ENCODE measurements at places on chromosomes 7 and 10.

DNA sequence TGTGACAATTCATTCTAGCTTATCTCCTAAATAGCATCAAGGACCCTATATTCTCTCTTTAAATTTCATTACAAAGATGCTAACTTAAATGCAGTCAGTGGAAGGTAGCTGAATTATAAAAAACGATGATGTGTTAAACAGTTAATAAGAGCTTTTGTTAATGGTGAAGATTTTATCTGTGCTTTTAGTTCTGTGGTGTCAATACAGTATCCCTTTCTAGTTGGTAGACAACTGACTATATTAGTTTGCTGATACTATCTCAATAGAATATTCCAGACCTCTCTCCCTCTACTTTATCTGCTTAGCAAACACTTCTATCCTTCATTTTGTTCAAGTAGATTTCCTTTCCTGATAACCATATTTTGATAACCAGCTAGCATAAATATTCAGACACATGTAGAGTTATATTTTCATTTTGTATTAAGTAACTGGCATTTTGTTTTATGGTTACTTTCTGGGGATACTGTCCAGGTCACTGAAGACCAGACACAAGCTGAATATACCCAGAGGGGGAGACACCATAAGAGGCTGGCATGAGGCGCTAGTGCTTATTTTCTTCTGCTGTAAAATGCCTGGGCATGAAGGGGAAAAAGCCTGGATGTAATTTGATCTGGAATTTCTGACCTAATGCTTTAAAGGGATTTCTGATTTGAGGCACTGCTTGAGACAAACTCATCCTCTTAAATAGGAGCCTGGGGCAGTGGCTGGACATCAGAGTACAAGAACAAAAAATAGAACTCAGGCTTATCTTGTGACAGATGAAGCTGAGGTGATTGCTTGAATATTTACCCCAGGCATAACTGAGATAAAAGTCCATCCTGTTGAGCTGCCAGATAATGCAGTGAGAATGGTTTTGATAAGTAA is 197.5 kb downstream of the MALRD1 start:
- DNase-seq, result no peak

DNA sequence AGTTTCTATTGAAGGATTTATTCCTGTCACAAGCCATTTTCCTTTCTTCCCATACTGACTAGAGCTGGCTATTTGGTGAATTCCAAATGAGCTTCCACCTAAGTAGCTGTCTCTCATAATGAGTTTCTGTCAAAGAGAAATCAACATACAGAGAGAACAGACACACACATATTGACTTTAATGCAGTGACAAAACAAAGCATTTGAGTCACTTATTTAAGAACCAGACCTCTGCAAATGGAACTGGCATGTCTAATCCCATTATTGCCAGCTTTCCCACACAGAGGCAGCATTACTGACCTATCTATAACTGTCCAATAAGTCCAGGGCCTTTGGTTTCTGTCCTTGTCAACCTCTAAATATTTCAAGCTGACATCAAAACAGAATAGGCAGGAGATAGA is 179.3 kb upstream of the CSTF2T start:
- DNase-seq, result no peak

DNA sequence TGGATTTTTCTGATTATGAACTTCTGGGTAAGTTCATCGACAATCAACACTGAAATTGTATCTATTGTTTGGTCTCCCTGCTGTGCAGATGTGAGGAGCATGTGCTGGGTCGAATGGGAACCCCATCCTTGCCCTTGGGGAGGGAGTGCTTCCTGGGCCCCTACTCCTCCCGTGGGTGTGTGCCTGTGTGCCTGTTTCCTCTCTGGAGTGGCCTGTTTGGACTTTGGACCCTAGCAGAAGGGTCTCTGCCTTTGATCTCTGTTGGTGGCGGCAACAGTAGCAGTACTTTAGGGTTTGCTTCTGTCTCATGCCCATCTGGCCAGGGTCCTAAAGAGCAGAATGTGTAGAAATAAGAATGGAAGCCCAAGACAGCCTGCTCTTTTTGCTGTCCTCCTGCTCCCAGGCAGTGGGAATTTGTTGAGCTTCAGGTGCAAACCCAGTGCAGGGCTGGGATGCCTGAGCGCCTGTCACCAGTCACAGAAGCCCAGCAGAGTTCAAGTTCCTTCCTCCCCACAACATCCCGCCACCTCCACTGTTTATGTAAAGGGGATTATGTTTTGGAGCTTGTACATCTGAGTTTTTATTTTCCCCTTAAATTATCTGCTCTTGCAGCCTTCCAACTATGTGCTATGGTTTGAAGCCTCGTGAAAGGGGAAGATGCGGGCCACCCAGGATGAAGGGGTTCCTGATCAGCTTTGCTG is 1.5 kb upstream of the TACR2 start:
- no peak for DNase-seq

DNA sequence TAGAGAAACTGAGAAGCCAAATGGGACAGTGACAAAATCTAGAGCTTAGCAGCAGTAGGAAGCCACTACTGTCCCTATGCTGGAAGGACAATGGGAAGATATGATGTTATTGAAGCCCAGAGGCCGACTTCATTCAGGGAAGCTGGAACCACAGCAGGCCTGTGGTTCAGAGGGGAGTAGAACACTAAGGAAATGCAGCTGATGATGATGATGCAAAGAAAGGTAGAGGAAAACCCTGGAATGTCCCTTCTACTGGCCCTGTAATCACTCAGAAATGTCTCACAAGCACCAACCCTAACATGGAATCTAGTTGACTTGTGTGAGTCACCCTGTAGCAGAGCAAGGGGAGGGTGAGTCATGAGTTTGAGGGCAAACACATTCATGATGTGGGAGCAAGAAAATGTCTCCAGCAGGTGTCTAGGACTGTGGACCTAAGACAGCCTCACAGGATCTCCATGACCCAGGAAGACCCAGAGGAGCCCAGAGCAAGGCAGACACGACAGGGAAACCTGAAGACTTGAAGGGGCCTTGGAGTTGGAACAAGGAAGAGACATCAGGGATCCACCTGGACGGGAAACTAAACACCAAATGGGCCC is 37.0 kb upstream of the LRRC17 start:
- no peak for DNase-seq

- no peak for DNase-seq
Observed at GRCh38 chr10:26057466-26057865, 123.4 kb downstream of the MYO3A start.

DNA sequence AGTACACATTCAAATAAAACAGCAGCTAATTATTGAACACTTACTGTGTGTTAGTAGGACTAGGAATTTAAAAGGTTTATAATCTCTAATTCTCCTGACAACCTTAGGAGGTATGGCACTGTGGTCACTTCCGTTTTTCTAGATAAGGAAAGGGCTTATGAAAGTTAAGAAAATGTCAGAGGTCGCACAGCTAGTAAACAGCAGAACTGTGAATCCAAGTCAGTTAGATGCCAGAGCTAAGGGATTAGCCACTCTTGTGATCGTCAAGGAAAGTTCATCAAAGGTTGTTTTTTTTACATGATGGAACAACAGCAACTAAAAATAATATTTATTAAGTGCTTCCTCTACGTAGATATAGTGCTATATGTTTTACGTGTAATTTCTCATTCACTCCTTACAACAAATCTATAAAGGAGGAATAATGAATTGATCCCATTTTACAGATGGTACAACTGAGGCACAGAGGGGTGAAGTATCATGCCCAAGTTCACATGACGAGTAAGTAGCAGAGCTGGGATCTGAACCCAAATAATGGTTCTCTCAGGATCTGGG is 84.9 kb downstream of the NAMPT start:
- no peak for DNase-seq

GRCh38 chr7:79495544-79496272 is 42.2 kb upstream of the MAGI2 start:
- DNase-seq, result no peak
